ENCODE measurements at places on chromosomes 11 and 22.

DNA sequence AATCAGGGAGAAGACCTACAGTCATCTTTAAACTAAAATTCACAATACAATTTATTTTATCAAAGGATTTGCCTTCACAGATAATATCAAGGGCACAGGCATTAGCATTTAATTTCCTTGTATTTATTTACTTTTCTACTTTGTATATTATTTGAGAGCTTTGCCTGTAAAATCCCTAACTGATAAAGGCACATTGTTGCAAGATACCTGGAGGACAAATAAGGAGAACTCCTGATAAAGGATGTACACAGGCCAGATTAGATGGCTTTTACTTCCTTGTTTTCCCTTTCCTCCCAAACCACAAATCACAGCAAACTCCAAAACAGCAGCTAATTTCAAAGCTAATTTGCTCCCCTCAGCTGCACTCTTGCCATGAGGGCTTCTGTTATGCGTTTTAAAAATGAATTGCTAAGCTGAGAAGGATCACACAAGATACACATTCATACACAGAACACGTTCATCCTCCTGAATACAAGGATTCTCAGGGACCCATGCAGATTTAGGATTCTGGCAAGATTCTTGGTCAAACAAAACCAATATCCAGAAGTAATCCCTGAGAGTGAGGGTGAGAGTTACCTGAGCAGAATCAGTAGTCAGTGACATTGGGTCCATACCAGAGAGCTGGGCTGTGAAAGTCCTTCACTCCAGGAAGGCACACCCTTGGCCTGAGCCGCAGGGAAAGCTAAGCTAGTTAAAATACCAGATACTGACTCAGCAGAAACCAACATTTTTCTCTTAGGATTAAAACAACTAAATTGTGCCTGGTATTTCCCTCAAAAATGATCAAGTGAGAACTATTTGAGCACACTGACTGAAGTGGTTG is 100.3 kb upstream of the CLPB start:
- DNase-seq, result no peak

GRCh38 chr11:108944471-108945178 is 279.8 kb downstream of the DDX10 start:
- DNase-seq, result no peak

DNA sequence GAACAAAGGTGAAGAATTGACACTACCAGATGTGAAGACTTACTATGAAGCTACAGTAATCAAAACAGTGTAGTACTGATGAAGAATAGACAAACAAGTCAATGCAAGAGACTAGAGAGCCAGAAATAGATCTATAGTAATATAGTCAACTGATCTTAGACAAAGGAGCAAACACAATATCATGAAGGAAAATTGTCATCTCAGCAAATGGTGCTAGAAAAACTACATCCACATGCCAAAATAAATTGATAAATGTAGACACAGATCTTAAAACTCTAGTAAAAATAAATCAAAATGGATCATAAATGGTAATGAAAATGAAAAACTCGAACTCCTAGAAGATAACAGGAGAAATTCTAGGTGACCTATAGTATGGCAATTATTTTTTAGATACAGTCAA is 609.5 kb downstream of the NELL1 start:
- DNase-seq, result no peak

- DNase-seq, result no peak
These were observed 87.5 kb downstream of the MN1 start for GRCh38 chr22:27714068-27714467.

DNA sequence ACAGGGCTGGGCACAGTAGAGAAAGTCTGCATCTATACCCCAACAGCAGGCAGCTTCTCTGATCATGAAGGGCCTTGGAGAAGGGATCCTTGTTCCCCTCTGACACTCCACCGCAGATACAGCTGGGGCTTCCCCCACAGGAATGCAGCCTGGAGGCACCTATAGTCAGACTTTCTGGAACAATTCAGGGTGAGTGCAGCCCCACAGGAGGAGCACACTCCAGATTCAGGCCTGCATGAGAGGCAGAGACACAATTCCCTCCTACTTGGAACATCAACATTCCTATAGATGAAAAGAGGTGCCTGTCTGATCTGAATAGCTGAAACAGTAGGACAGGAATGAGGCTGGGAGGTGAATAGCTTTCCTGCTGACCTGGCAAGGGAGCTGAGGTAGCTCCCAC is 1298.0 kb upstream of the CNTN5 start:
- DNase-seq, result no peak

- DNase-seq, result no peak
These were observed 43.0 kb downstream of the TRMU start for GRCh38 chr22:46378426-46379065.

GRCh38 chr22:11066458-11067285 is 4461.3 kb upstream of the OR11H1 start:
- no peak for DNase-seq

GRCh38 chr11:61090521-61090920 is 11.8 kb upstream of the CD5 start:
- no peak for DNase-seq

- DNase-seq, result no peak
These were observed 1.3 kb downstream of the CARD10 start for GRCh38 chr22:37517826-37518450.

DNA sequence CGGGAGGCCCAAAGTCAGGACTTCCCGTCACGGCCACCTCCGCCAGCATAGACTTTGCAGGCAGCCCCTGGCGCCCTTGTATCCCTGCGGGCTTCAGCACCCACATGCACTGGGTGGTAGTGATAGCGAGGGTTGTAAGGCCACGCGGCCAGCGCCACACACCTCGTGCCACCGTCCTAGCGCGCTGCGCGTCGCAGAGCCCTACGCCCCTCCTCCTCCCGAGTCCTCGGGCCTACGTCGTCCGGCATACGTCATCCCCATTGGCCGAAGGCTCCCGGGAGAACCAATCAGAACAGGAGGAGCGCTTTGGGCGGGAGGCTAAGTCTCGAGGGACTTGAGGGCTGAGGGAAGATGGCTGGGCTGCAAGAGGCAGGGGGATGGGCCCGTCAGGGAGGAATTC is 1.3 kb upstream of the BTBD18 start:
- DNase-seq, result no peak

DNA sequence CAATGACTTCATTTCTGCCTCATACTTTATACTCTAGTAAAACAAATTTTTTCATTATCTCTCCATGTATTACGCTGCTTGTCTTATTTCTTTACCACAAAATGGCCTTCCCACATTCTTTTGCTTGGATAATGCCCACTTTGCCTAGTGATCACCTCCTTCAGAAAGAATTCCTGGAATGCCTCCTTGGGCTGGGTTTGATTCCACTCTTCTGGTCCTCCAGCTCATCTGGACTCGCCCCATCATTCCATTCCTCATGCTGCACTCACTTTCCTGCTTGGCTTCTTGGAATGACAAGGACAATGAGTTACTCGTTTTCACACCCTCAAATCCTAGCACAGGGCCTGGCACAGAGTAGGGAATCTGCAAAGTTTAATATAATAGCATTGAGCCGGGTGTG is 475.1 kb upstream of the LARGE1 start:
- DNase-seq, result no peak

DNA sequence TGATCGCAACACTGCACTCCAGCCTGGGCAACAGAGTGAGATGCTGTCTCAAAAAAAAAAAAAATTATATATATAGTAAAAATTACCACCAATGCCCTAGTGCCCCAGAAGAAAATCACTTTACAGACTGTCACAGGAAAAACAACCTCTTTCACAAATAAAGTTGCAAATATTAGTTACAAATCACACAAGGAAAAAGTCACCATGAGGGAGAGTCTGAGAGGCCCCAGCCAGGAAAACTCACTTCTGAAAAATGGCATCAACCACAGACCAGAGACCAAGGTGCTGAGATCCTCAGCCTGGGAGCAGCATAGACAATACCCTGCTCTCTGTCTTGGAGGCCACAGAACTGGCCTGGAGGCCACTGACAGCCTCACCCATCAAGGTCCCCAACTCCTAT is 20.4 kb downstream of the GGT5 start:
- DNase-seq, result no peak

- no peak for DNase-seq
These were observed 34.8 kb upstream of the SWAP70 start for GRCh38 chr11:9629064-9629463.

DNA sequence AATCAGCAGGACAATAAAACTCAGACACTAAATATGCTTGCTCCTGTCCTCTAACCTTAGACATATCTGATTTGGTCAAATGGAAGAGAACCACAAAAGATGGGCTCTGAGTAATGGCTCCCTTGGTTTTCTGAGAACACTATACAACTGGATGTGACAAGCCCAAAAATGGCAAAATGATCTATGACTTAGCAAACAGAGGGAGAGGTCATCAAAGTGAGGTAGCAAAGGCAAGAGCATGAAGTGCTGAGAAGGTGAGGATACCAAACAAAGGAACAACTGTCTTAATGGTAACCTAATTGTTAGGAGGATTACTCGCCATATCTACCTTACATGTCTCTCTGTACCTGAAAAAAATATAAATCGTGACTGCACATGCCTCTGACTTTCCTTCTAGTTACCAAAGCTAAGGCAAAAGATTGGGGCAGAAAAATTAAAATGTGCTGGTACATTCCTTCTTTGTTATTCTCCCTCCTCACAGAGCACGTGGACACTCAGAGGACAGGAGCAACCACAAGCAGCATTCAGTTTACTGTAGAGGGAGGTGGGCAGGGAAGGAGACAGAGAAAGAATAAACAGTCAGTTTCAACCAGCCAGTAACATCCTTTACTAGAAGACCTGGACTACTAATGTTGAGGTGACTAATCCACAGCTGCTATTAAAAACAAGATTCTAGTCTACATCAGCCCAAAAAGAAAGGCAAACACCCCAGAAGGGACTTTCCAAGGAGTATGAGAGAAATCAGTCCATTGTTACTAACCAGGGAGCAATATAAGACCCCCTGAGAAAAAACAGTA is 88.8 kb downstream of the AMBRA1 start:
- DNase-seq, result no peak

DNA sequence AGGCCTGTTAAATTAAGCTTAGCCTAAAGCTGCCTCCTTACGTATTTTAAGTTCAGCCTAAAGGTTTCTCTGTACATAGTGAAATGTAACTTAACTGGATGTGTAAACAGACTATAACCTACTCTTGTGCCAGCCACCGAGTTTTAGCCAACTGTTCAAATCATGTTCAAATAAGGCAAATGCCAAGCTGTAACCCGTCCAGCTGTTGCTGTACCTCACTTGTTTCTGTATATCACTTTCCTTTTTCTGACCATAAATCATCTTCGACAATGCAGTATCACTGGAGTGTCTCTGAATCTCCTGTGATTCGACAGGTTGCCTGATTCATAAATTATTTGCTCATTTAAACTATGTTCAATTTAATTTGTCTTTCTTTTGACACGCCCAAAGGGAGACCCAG is 4.0 kb upstream of the PLAAT5 start:
- no peak for DNase-seq

- DNase-seq, result peak; percentile 7
These were observed 1348.2 kb upstream of the RAG2 start for GRCh38 chr11:37946155-37946766.

GRCh38 chr22:50171965-50172421 is 1.5 kb downstream of the PANX2 start:
- DNase-seq, result no peak

DNA sequence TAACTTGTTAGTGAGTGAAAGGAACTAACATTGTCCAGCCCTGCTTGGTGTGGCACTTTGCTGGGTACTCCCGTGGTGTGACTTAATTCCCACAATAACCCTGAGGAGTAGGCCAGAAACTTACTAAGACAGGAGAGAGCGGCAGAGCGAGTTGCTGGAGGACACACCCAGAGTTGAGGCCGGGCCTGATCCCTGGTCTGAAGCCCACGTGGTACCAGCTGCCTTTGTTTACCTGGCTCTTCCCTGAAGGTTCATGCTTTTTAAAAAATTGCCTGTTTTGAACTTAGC is 594 bp downstream of the MPST start:
- DNase-seq, result no peak

GRCh38 chr11:125188021-125188420 is 23.5 kb downstream of the PKNOX2 start:
- DNase-seq, result no peak

DNA sequence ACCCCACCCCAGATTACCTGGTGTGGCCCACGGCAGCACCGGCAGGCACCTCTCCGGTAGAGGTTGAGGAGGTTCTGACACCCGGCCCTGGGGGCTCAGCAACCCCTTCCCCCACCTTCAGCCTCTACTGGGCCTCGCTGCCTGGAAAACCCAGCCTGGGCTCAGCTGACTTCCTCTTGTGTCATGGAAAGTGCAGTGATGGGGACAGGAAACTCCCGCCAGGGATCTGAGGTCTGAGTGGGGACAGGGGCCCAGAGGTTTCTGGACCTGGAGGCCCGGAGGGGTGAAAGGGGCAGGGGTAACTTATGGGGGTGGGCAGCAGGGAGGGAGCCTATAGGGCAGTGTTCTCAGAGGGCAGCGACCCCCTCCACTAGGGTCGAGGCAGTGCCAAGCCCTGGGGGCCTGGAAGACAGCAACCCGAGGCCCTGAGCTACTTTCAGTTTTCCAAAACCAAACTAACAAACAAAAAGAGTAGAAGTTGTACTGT is 10.0 kb upstream of the CD5 start:
- no peak for DNase-seq

- no peak for DNase-seq
These were observed 1.1 kb downstream of the SEC14L2 start for GRCh38 chr22:30397656-30398635.

DNA sequence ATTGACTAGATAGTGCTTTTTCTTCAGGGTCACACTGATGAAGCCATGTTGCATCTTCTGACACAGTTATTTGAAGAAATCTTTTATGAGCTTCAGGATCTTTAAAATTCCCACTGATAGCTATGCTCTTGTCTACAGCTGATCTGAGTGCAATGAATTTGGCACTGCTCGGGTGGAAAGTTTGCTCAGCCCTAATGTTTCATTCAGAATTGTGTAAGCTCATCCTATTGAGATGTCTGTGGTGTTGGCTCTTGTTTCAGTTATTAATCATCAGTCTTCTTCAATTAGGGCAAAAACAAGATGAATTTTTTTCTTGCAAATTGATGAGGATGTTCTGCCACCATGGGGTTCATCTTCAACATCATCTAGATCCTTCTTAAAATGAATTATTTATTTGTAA is 1387.0 kb upstream of the RAG2 start:
- no peak for DNase-seq

GRCh38 chr11:93840180-93840579 is 10.2 kb downstream of the VSTM5 start:
- DNase-seq, result no peak

DNA sequence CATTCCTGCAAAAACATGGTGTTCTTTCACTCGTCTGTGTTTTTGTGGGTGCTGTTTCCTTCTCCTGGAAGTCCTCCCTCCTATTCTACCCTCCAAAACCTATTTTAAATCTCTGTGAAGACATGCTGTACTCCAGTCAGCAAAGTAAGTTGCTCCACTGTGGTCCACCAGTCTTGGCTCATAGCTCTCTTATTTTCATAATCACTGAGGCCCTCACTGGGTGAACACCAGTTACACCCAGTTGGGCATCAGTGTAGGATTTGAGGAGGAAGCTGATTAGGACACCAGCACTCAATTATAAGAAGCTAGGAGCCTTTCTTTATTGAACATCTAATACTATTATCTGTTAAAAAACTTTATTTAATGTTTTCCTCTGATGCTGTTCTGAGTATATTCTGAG is 23.9 kb upstream of the EED start:
- no peak for DNase-seq
